ENCODE measurements at places on chromosomes 11 and 22.

DNA sequence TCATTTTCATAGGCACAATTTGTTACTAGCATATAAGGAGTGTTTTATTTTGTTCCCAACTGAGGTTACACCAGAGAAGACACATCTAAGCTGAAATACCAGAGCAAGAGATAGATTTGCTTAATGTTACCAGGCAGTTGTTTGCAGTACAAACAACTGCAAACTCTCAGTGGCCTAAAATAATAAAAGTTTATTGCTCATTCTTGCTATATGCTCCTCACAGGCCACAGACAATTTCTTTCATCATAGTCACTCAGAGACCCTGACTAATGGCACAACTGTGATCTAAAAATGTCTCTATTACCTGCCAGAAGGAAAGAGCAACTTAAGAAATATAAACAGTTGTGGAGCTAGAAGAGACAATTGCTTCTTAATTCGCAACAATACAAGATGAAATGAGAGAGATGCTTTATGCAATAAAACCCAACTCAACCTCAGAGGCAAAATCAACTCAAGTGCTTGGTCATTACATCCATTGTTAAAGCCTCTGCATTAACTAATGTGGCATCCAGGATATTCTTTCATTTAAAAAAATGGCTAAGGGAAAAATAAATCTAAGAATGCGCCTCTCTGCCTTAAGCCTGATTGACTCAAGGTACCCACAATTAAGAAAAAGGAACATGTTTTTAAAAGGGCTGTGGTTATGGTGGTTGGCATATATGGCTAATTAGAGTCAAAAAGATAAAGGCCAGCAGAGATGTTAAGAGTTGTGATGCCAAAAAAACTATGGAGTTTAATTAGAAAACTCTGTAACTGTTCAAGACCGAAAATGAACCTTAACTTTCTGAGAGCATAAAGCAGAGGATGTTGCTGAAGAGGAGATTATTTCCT lies 103.7 kb downstream of the CD44 start:
- no peak for DNase-seq

DNA sequence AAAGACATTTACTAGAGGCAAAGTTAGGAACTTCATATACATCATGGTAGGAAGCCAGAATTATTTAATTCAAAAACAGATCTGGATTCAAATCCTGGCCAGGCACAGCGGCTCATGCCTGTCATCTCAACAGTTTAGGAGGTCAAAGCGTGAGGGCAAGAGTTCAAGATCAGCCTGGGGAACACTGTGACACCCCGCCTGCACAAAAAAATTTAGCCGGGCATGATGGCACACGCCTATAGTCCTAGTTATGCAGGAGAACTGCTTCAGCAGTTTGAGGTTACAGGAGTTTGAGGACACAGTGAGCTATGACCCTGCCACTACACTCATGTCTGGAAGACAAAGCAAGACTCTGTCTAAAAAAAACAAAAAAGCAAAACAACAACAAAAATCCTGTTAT lies 8.9 kb downstream of the MRTFA start:
- DNase-seq = no peak

DNA sequence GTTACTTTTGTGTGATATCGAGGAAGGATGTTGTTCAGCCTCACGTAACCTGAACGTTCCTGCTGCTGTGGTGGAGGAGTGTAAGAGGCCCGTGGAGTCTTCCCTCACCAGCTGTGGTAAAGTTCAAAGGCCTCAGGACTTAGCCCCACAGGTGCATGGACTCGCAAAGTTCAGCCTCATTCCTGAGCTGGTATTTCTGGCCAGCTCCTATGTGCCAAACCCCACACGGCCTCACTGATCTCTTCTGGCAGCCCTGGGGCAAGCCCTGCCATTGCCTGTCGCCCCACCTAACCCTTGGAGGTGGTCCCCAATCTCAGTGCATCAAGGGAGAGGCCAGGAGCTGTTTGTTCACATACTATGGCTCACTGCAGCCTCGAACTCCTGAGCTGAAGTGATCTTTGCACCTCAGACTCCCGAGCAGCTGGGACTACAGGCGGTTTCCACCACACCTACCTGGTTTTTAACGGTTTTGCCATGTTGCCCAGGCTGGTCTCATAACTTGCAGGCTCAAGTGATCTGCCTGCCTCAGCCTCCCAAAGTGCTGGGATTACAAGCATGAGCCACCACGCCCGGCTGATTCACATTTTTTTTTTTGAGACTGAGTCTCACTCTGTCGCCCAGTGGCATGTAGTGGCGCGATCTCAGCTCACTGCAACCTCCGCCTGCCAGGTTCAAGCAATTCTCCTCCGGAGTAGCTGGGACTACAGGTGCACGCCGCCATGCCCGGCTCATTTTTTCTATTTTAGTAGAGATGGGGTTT lies 2.2 kb downstream of the PHRF1 start:
- DNase-seq = no peak

- DNase-seq = no peak
Measured at GRCh38 chr11:20046416-20046815, 113.9 kb downstream of the DBX1 start.

GRCh38 chr11:32312865-32313403 lies 122.4 kb downstream of the WT1 start:
- no peak for DNase-seq

- no peak for DNase-seq
Measured at GRCh38 chr11:6022956-6023355, 7.6 kb downstream of the OR56A1 start.

DNA sequence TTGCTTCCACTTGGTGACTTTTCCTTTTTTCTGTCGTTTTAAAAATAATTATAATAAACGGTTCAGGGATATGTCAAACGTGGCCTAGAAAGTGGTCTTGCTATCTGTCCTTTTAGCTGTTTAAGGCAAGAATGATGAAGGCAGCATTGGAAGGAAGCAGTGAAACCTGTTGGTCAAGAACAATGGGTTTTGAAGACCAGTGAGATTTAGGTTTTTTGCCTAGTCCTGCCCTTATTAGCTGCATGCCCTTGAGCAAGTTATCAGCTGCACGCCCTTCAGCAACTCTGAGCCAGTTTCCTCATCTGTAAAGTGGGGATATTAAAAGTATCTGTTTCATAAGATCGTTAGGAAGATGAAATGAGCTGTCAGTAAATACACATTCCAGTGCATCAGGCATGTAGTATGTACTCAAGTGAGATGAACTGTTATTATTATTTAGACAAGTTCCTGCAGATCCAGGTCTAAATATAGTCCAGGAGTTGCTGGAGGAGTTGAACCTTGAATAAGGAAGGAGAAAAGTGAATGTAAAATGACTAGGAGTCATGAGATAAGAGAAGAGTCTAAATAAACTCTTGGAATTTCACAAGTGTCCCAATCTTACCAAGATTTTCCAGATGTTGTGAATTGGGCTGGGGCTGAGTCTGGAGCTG lies 90.8 kb upstream of the HSD17B12 start:
- no peak for DNase-seq

All from stimulated activated naive B cell treated with anti-CD40 and anti-IgM and Interleukin-4, amounts not matched to agents 10 μg/mL and 1 μg/mL and 100 μg/mL, for 72 hours (primary cell).